Kidney tubule cell (primary cell): ENCODE measurements at places on chromosomes 4 and X.
A peak's percentile ranks its signal among the peaks of the same experiment; 100 is the strongest.

DNA sequence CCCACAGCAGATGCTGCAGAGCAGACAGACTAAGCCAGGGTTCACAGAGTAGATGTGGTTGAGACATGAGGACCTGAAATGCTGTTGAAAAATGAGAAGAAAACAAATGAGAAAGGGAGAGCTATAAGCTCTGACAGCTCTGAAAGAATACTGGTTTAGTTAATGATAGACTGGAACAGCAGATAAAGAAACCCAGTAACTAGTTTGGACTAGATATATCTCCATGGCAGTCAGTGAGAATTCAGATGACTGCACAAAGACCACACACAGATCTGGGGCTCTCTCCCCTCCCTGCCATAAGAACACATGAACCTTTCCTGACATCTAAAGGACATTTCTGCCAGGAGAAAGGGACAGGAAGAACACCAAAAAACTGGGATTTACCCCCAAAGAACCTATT lies 8.2 kb downstream of the NAA11 start:
- no peak for DNase-seq

DNA sequence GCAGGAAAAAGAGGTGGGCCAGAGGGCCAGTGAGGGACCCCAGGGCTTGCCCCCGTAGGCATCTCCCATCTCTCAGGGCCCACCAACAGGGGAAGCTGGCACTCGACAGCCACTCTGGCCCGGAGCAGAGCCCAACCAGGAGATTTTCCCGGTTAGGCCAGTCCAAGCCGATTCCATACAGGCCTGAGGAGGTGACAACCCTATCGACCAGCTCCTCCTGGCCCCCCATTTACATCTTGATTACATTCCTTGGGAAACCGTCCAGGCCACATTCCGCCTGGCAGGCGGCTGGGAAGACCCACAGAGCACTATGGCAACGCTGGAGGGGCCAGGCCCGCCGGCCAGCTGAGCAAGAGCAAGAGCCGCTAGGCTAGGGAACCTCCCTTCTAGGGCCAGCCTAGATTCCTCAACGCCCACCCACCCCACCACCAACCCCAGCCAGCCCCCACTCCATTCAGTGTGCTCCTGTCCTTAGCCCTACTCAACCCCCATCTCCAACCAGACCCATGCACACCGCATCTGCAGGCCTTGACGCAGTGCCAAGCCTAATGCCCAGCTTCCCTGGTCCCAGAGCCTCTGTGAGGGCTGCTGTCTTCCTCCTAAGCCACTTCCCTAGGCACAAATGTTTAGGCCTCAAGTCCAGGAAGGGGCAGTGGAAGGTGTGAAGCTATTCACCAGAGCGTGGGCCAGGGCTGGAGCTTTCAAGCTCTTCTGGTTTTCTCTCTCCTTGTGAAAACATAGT lies 161.2 kb downstream of the EFNB1 start:
- peak; percentile 40 for DNase-seq

- no peak for DNase-seq
These were observed 1.7 kb upstream of the PRDM8 start for GRCh38 chr4:80195441-80196140.

DNA sequence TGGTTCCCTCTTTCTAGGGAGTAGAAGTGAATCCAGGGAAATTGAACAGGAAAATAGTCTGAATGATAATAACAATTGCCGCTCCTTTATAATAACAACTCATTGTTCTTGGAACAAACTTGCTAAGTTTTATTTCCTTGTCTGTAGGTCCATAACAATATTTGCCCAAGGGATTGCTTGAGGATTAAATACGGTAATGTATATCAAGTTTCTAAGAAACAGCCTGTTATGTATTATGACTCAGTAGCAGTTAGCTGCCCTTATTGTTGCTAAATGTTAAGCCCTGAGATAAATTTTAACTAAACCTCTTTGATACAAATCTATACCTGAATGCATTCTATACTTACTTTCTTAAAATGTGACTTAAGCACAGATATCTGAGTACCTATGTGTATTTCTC lies 215.9 kb upstream of the AADAT start:
- no peak for DNase-seq

DNA sequence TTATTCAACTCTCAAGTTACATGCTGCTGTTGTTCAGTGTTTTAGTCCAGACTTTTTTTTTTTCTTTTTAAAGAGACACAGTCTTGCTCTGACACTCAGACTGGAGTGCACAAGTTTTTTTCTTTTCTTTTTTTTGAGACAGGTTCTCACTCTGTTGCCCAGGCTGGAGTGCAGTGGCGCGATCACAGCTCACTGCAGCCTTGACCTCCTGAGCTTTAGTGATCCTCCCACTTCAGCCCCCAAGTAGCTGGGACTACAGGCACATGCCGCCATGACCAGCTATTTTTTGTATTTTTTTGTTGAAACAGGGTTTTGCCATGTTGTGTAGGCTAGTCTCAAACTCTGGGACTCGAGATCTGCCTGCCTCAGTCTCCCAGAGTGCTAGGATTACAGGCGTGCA lies 11.9 kb downstream of the ADD1 start:
- no peak for DNase-seq

GRCh38 chrX:38426785-38427184 lies 74.4 kb downstream of the OTC start:
- peak; percentile 53 for DNase-seq

- no peak for DNase-seq
These were observed 116.1 kb downstream of the PDLIM5 start for GRCh38 chr4:94567811-94568210.

DNA sequence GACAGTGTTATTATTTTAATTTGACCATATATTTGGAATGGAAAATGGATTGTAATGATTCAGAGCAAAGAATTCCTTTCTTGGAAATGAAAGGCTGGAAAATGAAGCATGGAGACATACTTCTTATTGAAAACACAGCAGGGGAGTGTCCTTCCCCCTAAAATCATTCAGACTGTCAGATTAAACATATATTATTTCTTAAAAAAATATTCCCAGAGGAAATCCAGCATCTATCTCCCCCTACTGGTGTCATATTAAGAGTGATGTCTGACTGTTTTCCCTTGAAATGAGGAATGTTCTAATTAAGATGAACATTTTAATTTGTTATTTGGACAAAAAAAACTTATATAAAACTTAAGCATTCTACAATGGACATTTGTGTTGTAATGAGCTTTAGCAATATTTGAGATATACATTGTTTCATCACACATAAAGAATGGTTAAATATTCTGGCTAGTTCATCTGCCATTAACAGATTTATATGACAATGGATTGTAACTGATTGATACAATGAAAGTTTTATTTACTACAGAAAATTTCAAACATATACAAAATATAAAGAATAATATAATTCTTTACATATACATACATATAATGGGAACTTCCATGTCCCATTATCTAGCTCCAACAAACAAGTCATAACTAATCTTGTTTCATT lies 264.6 kb downstream of the SPRY1 start:
- DNase-seq = peak; percentile 37

DNA sequence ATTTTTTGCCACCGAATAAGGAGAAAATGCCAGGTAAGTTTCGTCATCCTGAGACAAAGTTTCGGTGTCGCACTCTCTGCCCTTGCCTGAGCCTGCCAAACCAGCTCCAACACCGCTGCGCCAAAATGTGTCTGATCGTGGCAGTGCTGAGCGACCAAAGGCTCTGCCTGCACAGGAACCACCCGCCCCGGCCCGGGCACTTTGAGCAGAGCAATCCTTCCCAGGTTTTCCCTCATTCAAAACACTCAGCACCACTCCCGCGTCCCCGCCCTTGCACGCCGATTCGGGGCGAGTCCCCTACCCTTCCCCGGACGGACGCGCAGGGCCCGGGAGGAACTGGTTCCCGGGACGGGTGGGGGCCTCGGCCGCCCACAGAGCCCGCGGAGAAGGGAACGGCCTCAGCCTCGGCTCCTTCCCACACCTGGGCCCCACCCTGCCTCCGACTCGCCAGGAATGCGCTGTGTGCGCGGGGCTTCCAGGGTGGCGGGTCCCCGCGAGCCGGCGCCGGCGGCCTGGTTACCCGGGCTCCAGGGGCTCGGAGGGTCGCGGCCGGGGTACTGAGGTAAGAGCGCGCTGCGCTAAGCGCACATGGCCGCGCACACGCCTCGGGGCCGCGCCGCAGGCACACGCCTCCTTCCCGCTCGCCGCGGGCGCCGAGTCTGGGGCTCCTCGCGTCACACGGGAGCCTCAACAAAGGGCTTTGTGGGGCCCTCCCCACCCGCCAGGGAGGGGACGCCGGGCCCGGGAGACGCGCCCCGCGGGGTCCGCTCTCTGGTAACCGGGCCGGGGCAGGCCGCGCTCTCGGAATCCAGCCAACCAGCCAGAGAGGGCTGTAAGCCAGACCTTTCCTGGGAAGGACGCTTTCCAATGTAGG lies at the start of gene C4orf36:
TSS of gene C4orf36 (minus strand) at position 661 of the 874 bp plus-strand sequence. CDS start 902 bp downstream, outside the sequence.
- peak; percentile 86 for DNase-seq

DNA sequence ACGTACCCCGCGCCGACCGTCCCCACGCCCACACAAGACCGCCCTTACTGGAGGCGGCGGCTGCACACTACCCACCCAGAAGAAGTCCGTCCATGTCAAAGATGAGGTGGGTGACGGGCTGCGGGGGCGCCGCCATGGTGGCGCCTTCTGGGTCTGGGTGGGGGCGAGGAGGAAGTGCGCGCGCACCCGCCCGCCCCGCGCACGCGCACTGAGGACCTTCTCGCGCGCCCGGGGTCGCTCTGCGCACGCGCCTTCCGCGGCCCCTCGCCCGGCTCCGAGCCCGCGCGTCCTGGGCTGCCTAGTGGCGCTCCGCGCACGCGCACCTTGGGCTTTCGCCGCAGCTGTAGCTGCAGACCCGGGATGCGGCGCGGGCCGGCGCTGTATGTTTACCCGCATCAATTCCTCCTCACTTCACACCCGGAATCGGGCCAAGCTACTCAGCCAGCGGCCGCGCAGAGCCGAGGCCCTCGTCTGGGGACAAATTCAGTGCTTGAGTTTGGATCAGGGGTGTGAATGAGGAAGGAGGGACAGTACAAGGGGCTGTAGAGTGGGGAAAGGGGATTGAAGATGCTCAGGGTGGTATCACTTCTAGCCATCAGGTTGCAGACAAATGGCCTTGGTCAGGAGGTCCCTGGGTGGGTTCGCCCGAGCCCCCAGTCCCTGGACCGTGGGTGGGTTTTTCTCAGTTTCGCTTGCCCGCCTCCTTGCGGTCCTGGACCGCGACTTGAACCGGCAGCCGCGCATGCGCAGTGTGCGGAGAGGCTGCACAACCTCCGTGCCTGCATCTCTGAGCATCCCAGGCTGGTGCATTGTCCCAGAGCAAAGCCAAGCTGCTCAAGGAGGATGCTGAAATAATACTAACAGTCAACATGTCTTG lies at the start of gene PUDP:
TSS of gene PUDP (minus strand) at position 176 of the 877 bp plus-strand sequence. CDS start at position 136, 40 bp downstream.
- peak; percentile 92 for DNase-seq

DNA sequence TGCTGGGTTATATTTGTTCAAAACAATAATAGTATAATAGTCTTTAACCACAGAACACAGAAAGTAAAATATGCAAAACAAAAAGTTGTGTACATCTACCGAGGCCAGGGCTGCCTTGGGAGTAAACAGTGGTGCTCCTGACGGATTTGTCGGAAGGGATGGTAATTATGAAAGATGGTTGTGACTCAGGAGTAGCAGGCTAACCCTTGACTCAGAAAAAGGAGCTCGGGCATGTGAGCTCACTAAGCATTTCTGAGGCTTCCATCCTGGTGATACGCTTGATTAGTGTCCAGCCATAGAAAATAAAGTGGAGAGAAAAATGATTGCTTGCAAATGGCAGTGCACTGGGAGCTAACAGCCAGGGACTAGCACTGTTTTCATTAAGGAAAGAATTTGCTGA lies 53.2 kb upstream of the SPANXB1 start:
- peak; percentile 75 for DNase-seq

DNA sequence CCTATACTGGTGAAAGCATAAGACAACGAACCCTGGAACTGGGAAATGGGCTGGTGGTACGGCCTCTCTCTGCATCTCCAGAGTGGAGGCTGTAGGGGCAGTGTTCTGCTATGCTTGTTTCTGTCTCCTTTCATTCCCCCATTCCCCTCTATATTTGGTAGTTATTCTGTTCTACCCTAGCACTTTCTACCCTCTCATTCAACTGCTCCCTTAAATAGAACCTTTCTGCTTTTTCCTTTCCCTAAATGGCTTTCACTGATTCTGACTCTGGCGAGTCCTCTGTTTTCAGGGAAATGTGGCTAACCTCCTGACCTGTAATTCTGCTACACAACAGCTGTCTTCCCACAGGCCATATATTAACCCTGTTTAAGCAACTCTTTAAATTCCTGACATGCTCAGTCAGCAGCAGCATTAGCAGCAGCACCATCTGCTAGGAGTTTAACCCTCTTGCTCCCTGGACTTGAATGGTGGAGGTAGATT lies 94.2 kb downstream of the CXCL13 start:
- DNase-seq = peak; percentile 87

- no peak for DNase-seq
These were observed 231.2 kb downstream of the FRAS1 start for GRCh38 chr4:78288327-78288726.

- no peak for DNase-seq
These were observed 86.2 kb upstream of the PCDH10 start for GRCh38 chr4:133062851-133063250.

GRCh38 chrX:108426262-108426661 lies 12.0 kb downstream of the COL4A6 start:
- no peak for DNase-seq

DNA sequence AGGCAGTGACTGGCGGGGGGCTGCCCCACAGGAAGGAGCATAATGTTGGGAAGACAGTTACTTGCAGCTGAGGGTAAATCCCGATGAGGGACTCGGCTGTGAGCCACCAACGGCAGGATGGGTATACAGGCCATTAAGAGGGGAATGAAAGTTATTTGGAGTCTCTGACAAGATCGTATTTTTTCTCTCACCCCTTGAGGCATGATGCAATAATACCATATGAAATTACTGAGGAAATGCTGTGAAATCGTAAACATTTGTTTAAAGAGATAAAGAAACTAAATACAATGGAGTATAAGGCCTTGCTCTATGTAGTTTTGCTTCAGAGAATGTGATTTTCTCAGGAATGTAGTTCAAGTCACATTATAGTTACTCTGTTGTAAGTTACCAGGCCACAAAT lies 12.7 kb downstream of the IL1RAPL1 start:
- DNase-seq = no peak

DNA sequence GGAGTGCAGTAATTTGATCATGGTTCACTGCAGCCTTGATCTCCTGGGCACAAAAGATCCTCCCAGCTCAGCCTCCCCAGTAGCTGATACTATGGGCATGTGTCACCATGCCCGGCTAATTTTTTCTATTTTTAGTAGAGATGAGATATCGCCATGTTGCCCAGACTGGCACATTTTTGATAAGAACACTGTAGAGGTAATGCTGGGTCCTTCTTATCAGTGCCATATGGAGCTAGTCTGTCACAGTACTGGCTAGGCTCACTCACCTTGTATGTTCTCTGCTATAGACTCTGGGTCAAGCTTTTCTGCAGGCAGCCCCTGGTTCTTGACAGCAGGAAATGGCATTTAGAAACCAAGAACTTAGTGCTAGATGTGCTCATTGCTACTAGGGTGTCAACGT lies 53.9 kb downstream of the BCOR start:
- no peak for DNase-seq

GRCh38 chrX:111365770-111366325 lies 46.1 kb downstream of the DCX start:
- DNase-seq = no peak
